ENCODE measurements at places on chromosomes 2 and 18.
A peak's percentile ranks its signal among the peaks of the same experiment; 100 is the strongest.

DNA sequence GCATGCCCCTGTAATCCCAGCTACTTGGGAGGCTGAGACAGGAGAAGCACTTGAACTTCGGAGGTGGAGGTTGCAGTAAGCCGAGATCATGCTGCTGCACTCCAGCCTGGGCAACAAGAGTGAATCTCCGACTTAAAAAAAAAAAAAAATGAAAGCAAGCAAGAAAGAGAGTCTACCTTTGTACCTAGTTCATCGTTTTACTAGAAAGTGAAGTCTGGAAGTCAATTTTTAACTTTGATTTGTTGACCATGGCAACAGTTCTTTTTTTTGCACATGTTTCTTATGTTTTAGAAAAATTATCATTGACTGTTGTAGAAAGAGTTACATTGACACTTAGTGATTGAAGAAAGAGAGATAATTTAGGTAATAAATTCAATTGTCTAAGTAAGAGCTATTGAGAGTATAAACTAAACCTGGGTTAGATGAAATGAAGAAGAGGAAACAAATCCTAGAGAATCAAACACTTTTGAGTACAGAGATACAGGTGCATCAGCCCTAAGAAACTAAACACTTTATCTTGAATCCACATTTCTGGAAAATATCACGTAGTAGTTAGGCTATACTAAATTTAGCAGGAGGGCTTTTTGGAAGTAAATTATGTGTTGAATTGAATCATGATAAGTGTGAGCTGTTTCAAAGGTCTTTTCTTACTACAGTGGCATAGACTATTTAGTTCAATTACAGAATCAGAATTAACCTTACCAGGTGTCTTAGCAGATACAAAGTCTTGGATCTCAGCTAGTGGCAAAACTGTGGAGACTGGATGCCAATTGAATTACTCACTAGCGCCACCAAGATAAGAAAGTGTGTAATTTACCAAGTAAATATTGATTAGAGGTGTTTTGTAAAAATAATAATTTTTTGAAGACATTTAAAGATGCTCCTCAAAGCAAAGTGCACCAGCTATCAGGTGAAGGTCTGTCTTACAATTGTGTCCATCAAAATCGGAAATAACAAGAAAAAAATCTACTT is 303.4 kb upstream of the NRXN1 start:
- DNase-seq: peak; percentile 32

GRCh38 chr2:211061612-211062296 is 505.4 kb downstream of the CPS1 start:
- DNase-seq: no peak

GRCh38 chr2:46136953-46137352 is 160.3 kb upstream of the EPAS1 start:
- DNase-seq: no peak

- no peak for DNase-seq
Observed at GRCh38 chr2:108593547-108594098, 59.4 kb downstream of the LIMS1 start.

DNA sequence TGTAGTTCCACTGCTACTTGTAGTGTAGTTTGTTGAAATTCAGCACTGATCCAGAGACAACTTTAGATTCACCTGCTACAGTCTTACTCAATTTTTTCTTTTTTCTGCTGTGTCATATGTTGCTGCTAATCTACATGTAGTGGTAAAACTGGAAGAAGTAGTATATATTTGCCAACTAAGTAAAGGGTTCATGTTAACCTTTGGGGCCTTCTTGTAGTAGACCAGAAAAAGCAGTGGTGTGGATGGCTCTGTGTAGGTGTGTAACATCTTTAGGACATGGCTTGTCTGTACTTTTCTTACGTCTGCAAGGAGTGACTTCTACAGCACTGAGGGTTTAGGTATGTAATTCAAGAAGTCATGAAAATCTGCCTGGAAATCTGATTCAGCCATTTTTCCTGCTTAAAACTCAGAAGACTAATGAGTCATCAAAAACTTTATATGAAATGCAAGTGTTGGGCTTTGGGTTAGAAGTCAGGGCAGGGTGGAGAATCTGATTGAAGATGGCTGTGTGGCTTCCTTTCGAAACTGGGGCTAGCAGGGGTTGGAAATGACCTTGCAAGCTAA is 8.4 kb downstream of the PTPRM start:
- DNase-seq: no peak

GRCh38 chr2:169928463-169928864 is 101.2 kb downstream of the UBR3 start:
- DNase-seq: peak; percentile 58

DNA sequence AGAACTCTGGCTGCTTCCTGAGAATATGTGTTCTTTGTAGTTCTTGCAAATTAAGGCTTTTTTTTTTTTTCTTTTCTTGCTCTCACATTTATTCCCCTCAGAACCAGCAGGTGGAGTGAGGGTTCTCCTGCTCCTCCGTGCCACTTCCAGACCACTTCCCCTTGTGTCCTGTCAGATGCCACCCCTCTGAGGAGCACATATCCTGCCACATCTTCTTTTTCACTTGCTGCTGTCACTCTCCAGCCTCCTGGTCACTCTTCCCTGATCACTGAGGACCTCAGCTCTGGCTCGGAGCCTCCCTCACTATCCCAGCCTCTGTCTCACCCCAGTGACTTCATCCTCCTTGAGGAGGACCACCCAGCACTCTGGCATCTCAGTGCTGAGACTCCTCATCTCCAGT is 100.5 kb downstream of the TACR1 start:
- peak; percentile 62 for DNase-seq
